ENCODE measurements at places on chromosomes 1 and 21.

- no peak for DNase-seq
Measured at GRCh38 chr21:28444557-28444956, 548.1 kb downstream of the LTN1 start.

- DNase-seq = peak; percentile 71
Measured at GRCh38 chr21:38760017-38760761, 45.5 kb upstream of the ETS2 start.

DNA sequence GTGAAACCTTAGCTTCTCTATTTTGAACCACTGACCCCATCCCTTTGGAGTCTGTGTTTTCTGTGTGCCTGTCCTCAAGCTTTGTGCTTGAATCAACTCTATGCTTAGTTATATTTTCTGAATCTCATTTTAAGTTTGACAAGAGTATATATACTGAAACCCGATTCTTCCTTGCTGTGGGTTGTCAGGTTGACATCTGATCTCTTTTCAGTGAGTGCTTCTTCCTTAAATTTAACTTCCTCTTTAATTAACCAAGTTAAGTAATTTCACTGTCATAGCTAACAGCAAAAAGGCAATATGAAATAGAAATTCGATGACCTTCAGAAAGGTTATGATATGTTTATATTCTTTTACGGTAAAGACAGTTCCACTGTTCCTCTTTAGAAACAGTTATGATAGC, 69.4 kb downstream of the C1orf21 start:
- no peak for DNase-seq

DNA sequence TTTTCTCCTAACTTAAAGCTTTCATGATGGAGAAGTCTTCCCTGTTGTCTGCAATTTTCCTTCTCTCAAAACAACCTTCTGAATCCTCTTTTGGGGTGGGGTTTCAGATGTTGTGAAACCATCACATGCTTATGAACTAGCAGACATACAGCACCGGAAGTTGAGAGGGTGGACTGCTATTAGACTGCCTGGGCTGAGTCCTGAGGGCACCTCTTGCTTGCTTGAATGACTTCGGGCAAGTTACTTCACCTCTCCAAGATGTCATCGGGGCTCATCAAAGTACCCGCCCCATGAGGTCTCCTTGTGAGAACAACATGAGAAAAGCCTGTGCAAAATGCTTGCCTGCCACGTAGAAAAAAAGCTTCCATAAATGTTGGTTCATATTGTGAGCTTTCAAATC, 89.6 kb downstream of the CCDC185 start:
- no peak for DNase-seq

DNA sequence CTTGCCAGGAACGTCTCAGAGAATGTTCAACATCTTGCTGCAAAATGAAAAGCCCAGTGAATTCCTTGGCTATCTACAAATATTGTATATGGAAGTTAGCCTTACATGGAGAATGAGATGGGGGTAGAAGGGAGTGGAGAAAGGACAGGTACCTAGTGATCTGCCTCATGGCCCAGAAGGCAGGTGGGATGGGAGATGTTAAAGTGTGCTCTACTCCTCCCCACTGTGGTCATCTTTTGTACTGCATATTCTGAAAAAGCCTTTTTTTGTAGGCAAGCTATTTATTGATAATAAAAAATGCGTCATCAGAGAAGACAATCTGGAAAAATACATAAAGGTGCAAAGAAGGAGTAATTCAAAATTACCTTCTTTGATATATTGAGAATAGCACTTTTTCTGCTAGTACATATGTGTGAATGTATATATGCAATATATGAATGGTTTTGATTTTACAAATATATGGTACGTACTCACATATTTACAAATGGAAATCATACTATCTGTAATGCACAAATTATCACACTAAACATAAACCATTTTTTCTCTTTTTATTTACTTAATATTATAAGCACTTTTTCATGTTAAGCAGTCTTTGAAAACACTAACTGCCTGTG, 19.1 kb upstream of the SLC5A9 start:
- no peak for DNase-seq

DNA sequence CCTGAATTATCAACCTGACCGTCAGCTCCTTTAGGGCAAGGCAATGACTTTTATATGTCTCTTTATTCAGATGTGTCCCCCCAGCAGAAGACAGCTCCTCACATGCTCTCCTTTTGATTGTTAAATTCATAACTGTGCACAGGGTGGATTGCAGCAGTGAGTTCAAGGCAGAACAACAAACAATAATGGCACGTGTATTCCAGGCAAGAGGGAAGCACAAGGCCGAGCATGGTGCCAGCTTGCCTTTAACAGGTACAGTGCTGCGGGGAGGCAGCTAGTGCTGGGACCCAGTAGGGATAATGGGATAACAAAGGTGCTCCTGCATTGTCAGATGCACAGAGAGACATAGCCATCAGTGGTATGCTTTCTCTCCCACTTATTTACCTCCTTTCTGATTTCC, 248.4 kb downstream of the RHOU start:
- peak; percentile 33 for DNase-seq

DNA sequence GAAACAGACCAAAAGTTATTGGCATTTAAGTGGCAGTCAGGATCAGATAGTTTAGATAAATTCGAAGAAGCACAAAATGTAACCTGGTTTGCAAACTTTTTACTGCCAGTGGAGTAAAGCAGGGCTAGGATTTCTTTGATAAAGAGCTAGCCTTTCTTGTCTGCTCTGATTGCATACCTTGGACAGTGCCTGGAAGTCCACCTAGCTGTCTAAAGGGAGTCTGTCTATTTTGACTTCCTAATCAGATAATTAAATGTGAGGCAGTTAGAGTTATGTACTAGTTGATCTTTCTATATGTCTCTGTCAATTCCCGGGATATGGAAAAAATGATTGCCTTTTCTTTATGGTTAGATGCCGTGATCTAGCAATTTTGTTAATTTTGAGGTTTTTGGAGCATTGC, 4.1 kb downstream of the GPSM2 start:
- no peak for DNase-seq

DNA sequence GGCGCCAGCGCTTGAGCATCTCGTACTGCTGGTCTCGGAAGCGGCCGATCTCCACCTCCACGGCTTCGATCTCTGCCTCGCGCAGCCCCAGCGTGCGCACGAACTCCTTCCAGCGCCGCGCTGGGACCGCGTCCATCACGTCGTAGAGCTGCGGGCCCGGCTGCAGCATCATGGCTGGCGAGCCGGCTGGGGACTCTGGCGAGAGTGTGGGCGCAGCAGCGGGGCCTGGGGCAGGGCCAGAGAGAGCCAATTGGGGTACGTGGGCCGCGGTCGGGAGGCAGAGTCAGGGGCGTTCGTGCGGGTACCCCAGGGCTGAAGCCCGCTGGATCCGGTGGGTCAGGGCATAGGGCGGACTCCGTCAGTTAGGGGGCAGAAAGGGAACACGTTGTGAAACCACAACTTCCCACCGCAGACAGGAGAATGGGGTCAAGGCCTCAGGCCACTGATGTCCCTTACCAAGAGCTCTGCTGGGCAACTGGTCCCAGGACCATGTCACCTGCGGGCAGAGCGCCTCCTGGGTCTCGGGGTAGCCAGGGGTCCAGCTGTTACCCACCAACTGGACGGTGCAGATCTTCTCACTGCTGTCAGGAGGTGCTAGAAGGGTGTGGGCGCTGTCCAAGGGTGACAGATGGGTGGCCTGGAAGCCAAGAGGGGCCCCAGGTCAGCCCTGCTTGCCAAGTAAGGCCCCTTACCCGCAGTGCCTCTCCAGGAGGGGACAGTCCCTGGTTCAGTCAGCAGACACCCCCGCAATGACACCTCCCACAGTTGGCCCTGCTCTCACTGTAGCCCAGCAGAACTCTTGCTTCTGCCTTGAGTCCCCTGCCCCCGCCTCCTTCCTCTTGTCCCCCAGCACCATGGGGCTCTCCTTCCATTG, 4.2 kb downstream of the TNFRSF25 start:
- no peak for DNase-seq

DNA sequence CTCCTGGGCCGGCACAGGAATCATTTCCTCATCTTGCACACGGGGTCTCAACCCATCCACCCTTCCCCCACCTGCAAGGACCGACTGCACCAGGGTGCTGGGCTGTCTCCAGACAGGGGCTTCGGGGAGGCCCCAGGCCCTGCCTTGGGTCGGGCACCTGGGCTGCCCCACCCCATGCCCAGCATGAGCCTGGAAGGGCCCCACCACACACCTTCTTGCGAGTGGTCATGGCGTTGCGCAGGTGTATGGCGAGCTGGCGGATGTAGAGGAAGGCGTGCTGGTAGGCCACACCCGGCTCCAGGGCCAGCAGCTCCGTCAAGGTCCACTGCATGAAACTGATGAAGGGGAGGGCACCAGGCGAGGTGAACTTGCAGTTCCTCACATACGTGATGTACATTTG, 6.9 kb downstream of the NOC2L start:
- DNase-seq = no peak

GRCh38 chr21:32710069-32710784, 17.6 kb downstream of the SYNJ1 start:
- no peak for DNase-seq

DNA sequence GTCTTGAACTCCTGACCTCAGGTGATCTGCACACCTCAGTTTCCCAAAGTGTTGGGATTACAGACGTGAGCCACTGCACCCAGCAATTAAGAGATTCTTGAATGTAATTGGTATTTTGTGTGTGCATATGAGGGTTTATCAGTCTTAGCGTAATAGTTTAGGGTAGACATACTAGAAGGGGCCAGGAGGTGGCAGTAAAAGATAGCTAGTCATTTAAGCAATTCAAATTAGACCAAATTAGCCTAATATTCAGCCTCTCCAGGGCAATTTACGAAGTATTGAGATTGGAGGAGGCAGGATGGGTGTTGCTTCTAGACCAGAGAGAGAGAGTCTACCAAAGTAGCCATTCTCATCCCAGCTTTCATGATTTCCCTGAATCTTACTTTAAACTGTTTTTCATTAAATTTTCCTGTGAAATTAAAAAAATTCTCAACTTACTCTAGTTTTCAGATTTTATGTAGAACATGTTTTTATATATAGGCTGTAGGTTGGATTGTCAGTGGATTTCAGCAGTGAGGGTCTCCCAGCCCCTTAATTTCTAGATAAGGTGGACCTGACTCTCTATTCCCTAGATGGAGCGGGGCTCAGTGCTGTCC, 119.7 kb downstream of the HHAT start:
- DNase-seq = no peak

- DNase-seq = no peak
Measured at GRCh38 chr21:28516021-28516420, 476.7 kb downstream of the LTN1 start.

DNA sequence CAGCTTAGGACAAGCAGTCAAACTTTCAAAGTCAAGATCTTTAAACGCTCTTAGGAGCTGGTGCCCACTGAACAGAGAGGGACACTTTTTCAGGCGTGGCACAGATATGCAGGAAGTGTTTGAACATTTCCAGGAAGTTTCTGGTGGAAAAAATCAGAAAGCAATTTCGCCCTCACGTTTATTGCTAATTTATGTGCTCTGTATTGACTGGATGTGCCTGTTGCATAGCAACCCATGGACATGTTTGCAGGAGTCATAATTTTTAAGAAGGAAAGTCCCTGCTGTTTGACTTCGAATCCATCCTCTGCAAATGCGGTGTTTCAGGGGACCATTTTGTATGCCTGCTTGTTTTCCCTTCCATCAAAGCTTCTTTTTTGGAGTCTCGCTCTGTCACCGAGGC, 239.9 kb upstream of the IRF2BP2 start:
- DNase-seq = no peak

DNA sequence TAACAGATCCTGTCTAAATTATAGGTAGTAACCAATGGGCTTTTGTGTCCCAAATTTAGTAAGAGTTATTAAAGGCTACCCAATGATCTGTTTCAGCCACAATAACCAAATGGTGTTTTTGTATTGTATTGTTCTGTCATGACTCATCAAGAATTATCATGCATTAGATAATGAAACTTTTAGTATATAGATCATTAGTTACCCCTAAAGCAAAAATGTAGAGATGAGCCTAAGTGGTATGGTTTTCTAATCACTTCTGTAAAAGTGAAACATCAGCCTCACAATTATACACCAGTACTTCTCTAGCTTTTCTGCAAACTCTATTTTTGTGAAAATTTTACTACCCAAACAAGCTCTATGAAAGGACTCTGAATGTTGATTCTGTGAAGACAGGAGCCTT, 71.4 kb downstream of the LRRC7 start:
- no peak for DNase-seq

DNA sequence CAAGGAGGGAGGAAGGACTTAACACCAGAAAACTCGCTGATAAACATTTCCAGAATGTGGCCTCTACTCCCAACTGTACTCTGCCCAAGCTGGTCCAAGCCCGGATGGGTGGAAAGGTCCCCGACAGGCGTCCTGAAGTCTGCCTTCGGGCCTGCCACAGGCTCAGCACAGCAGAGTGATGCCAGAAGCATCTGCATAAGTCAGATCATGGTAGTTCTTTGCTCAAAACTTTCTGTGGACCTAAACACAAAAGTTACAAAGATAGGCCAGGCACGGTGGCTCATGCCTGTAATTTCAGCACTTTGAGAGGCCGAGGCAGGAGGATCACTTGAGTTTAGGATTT, 790 bp upstream of the UTS2 start:
- no peak for DNase-seq

- DNase-seq = no peak
Measured at GRCh38 chr1:23108918-23109533, 59.6 kb downstream of the LUZP1 start.

GRCh38 chr1:226216056-226216455, 7.4 kb upstream of the MIXL1 start:
- no peak for DNase-seq

DNA sequence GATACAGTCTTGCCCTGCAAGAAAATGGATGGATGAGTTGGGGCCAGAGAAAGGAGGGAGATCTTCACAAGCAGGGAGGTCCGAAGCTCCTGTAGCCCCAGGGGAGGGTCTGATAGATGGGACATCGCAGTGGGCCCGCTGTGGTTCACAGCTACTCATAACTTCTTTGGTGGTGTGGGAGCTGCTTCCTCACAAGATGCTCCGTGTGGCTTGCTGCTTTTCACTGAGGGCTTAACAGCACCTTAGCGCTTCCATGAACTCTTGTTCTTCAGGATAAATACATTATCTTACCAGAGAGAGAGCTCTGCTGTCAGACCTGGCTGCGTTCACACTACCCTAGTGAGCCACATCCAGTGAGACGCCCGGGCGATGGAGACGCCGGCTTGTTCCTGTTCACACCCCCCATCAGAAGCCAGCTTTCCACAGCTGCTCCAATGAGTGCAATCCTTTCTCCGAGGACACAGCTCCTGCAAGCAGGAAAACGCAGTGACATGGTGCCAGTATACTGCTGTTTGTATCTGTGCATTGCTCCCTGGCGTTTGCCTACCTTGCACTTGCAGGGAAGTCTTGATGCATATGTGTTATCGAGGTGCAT, 599.8 kb downstream of the AJAP1 start:
- DNase-seq = peak; percentile 54

DNA sequence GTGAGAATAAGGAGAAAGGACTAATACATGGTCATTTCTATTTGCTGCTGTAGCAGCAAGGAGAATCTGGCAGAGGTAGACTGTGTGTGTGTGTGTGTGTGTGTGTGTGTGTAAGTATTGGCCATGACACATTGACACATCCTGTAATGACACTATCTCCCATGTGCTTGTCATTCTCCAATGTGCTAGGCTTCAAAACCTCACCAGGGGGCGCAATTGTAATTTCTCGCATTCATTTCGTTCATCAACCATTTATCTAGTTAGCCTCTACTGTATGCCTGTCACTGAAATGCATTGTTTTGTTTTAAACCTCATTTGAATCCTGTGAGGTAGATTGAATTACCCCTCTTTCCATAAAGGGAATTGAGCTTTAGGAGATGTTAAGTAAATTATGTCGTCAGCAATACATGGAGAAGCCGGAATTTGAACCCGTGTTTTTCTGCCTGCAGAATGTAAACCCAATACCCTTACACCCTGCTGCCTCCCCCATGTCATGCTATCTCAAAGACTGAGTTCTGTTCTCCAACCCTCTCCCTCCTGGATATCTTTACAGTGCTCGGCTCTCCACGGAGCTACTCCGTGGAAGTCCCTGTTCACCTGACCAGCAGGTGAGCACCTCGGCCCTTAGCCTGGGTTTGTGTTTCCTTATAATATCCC, 100.8 kb downstream of the UCK2 start:
- no peak for DNase-seq

Measured in coronary artery (tissue), 2 donors.